ENCODE measurements at places on chromosomes 11 and 22. TPM values are rescaled to one million over a fixed set of nuclear protein-coding genes. Genes with fewer than 3 reads are reported as not detected.

The MYOD1 gene
- total RNA-seq, result not detected

The ISX gene
- not detected for total RNA-seq

The GLYAT gene
- total RNA-seq, result not detected

The CHADL gene
- total RNA-seq, result not detected

The KCNA4 gene
- total RNA-seq, result not detected

The EIF4ENIF1 gene
- 13.0 TPM for total RNA-seq

The MMP7 gene
- total RNA-seq, result 33.8 TPM

The TRIM49 gene
- not detected for total RNA-seq

The A4GALT gene
- 15.2 TPM for total RNA-seq

The MB gene
- total RNA-seq, result 8.6 TPM

The LAMTOR1 gene
- 166 TPM for total RNA-seq

The OR51B5 gene
- 0.10 TPM for total RNA-seq

The NEFH gene
- 0.05 TPM for total RNA-seq

The OR52I2 gene
- total RNA-seq, result not detected

The MAFF gene
- total RNA-seq, result 16.9 TPM

The PGA5 gene
- not detected for total RNA-seq

The LMO2 gene
- 1.1 TPM for total RNA-seq

The DTX4 gene
- total RNA-seq, result 4.5 TPM

The IGSF9B gene
- total RNA-seq, result 1.9 TPM

The SCARF2 gene
- total RNA-seq, result 0.97 TPM

The SERHL2 gene
- total RNA-seq, result 0.24 TPM

The GALNT18 gene
- 27.3 TPM for total RNA-seq

The BARX2 gene
- total RNA-seq, result not detected

The KRTAP5-8 gene
- total RNA-seq, result not detected

The ZC3H12C gene
- 6.0 TPM for total RNA-seq

The RFPL2 gene
- 0.13 TPM for total RNA-seq

The OR8J3 gene
- not detected for total RNA-seq

The ANKRD49 gene
- 7.4 TPM for total RNA-seq

The GRIA4 gene
- total RNA-seq, result not detected

The SLC17A6 gene
- not detected for total RNA-seq

The TSPAN32 gene
- total RNA-seq, result not detected

The BTG4 gene
- total RNA-seq, result not detected

The PGR gene
- total RNA-seq, result not detected

The DSCAML1 gene
- total RNA-seq, result 0.35 TPM

The EHBP1L1 gene
- 38.2 TPM for total RNA-seq

The LARGE2 gene
- 2.8 TPM for total RNA-seq

The SMTNL1 gene
- total RNA-seq, result not detected

The NXPE1 gene
- total RNA-seq, result not detected

The CADM1 gene
- total RNA-seq, result 23.4 TPM

The MS4A12 gene
- not detected for total RNA-seq

The BCR gene
- 16.0 TPM for total RNA-seq

The SYTL2 gene
- 11.6 TPM for total RNA-seq

The MN1 gene
- 3.4 TPM for total RNA-seq

The SOX10 gene
- total RNA-seq, result not detected

The PNPLA5 gene
- not detected for total RNA-seq

The RPS13 gene
- 1,594 TPM for total RNA-seq

All from A549 treated with GW870086 at 1 μM for 4 hours (cell line).